ENCODE measurements at places on chromosomes 11 and 22. TPM values are rescaled to one million over a fixed set of nuclear protein-coding genes. Genes with fewer than 3 reads are reported as not detected.

EMID1 gene
- total RNA-seq, result not detected

C22orf31 gene
- not detected for total RNA-seq

NELL1 gene
- not detected for total RNA-seq

MS4A3 gene
- not detected for total RNA-seq

SOX10 gene
- total RNA-seq, result not detected

Data from smooth muscle cell of the pulmonary artery (primary cell).